Fibroblast of the aortic adventitia (primary cell): ENCODE measurements at places on chromosomes 1 and 21.

DNA sequence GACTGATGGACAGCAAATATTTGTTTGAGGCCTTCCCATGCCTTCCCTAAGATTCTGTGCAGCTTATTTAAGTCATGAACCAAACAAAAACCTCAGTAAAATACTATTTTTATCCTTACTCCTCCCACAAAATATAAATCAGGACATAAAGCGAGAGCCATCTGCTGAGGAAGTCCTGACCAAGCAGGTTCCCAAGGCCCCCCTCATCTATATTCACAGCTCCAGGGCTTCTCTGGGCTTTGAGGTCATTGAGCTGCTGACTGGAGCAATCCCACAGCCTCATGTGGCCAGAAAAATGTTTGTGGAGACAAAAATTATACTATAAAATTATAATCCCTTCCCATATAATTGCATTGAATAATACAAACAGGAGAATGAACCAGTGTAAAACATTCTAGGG, 846.2 kb downstream of the ADGRL2 start:
- DNase-seq, result no peak

GRCh38 chr1:98550076-98550475, 111.4 kb upstream of the SNX7 start:
- no peak for DNase-seq

GRCh38 chr1:41618066-41618825, 133.8 kb upstream of the EDN2 start:
- peak; percentile 48 for DNase-seq

- DNase-seq, result no peak
Measured at GRCh38 chr1:218101409-218101808, 183.7 kb upstream of the RRP15 start.
